Activated CD8-positive, alpha-beta T cell treated with anti-CD3 and anti-CD28 coated beads, Interleukin-2, amount 10 ng/mL, durations not matched to agents 7 days and 5 days (primary cell): ENCODE measurements at places on chromosomes 12 and 14. TPM values are rescaled to one million over a fixed set of nuclear protein-coding genes. Genes with fewer than 3 reads are reported as not detected.

DNA sequence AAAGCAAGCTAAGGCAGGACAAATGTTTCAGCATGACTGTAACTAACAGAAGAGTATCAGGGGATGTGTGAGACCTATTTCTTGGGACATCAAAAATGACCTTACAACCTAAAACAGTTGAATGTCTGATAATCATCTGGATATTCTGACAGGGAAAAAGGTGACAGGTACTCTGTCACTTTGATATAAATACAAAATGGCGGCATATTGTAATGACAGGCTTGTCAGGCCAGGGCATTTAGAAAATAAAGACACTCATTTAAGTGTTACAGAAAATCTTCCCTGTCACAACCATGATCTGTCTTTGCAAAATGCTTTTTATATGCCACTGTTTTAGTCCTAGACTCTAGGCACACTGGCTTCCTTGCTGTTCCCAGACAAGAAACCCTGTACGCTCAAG is 1033.3 kb upstream of the FLRT2 start:
- no peak overlapping the region for H3K27ac ChIP-seq
- no peaks in the 10 kb centered on the region for H3K4me1 ChIP-seq
- no peaks in the 10 kb centered on the region for H3K27me3 ChIP-seq

DNA sequence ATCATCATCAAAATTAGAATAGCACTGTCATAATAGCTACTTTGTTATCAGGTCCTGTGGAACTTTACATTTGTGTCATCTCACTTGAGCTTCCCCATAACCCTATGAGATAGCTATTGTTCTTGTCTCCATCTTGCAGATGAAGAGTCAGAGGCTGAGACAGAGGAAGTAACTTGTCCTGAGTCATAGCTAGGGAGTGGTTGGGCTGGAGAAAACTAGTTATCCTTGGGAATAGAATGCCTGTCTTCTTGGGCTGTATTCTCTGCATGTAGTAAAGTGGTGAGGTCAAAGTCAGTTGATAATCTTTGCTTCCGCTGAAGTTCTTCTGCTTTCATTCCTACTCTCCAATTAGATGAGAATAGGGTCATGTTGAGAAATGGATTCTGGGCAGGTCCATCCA is 117.0 kb downstream of the SMOC1 start:
- H3K36me3 ChIP-seq, result no peaks in the 10 kb centered on the region
- no peak overlapping the region for H3K27ac ChIP-seq
- H3K27me3 ChIP-seq, result peaks cover 13% of the 10 kb centered on the region
- H3K4me1 ChIP-seq, result no peaks in the 10 kb centered on the region

Gene NTS
- total RNA-seq, result not detected

Gene TMEM52B
- total RNA-seq, result not detected

DNA sequence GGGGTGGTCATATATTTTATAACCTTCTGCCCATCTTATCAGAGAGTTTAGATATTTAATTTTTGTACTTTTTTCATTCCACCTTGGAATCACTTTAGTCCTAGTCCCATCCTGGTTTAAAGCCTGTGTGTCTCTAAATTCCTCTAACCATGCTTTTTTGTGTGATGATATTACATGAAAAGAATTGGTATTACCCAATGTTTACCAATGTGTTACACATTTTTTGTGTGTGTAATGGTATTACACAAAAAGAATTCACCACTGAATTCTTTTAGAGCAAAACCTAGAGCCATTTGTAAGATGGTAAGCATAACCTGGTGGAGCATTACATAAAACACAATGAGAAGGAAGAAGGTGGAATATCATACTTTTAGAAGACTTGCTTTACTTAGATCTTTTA is 77.5 kb downstream of the FAR2 start:
- DNase-seq, result no peak
- no peaks in the 10 kb centered on the region for H3K27me3 ChIP-seq
- H3K4me3 ChIP-seq, result no peak overlapping the region
- H3K4me1 ChIP-seq, result no peaks in the 10 kb centered on the region
- H3K27ac ChIP-seq, result no peak overlapping the region
- H3K36me3 ChIP-seq, result no peaks in the 10 kb centered on the region
